ENCODE measurements at places on chromosomes 12 and 14.

GRCh38 chr12:59733200-59733599, 137.4 kb downstream of the SLC16A7 start:
- no peak for DNase-seq

DNA sequence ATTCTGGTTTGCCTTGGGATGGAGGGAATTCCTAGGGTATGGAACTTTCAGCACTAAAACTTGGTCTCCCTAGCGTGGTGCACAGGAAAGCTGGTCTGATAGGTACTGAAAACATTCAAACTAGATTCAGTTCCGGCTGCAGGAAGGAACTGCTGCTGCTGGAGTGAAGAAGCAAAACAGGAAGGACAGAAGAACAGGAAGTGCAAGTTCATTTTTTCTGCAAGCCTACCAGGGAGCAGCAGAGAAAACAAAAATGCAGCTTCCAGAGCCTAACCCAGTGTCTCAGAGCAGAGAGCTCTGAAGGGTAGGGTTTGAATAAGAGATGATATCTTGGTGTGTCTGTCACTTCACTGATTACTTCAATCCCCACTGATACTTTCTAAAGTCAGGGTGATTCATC, 165.2 kb downstream of the VRK1 start:
- no peak for DNase-seq

- DNase-seq = no peak
Measured at GRCh38 chr12:29160230-29160629, 11.2 kb downstream of the FAR2 start.

GRCh38 chr12:16719713-16720416, 113.9 kb upstream of the LMO3 start:
- DNase-seq = no peak

GRCh38 chr14:69953266-69953915, 74.2 kb downstream of the SMOC1 start:
- DNase-seq = no peak

- no peak for DNase-seq
Measured at GRCh38 chr14:91580876-91581577, 70.9 kb upstream of the PPP4R3A start.

DNA sequence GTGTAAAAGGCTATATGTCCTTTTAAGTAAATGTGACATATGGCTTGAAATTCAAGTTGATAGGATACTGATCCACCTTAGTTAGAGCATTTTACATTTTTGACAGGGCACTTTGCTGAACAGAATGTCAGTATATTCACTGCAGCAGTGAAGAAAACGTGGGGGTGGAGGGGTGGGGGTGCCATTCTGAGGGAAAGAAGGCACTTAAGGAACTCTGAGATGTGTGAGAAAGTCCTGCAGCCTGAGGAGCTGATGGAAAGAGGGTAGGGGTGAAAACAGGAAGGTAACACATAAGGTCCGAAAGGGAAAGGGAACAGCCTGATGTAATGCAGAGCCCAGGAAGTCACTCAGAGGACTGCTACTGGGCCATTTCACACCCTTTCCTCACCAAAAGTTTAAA, 265.5 kb upstream of the GRIP1 start:
- no peak for DNase-seq
